Mesenteric fat pad (tissue), 1 donor: ENCODE measurements at places on chromosomes 12 and 14. TPM values are rescaled to one million over a fixed set of nuclear protein-coding genes. Genes with fewer than 3 reads are reported as not detected.

Gene JAG2
- 25.1 TPM for total RNA-seq

Gene LAG3
- 1.3 TPM for total RNA-seq

GRCh38 chr12:52749827-52750226, 27.3 kb downstream of the KRT76 start:
- no peak for DNase-seq

DNA sequence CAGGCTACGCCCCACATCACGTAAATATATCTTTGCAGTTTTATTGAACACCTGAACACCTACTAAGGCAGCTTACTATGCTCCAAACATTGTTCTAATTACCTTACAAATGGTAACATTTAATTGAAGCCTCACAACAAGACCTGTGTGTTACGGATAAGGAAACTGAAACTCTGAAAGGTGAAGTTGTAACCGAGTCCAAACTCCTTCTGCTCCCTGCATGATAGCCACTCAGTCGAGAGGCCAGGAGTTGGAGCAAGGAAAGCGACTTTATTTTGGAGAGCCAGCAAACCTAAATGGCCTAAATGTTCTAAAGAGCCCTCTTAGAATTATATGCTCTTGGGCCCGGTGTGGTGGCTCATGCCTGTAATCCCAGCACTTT, 12.6 kb upstream of the TRPV4 start:
- no peak for DNase-seq

Gene BATF
- 8.1 TPM for total RNA-seq

DNA sequence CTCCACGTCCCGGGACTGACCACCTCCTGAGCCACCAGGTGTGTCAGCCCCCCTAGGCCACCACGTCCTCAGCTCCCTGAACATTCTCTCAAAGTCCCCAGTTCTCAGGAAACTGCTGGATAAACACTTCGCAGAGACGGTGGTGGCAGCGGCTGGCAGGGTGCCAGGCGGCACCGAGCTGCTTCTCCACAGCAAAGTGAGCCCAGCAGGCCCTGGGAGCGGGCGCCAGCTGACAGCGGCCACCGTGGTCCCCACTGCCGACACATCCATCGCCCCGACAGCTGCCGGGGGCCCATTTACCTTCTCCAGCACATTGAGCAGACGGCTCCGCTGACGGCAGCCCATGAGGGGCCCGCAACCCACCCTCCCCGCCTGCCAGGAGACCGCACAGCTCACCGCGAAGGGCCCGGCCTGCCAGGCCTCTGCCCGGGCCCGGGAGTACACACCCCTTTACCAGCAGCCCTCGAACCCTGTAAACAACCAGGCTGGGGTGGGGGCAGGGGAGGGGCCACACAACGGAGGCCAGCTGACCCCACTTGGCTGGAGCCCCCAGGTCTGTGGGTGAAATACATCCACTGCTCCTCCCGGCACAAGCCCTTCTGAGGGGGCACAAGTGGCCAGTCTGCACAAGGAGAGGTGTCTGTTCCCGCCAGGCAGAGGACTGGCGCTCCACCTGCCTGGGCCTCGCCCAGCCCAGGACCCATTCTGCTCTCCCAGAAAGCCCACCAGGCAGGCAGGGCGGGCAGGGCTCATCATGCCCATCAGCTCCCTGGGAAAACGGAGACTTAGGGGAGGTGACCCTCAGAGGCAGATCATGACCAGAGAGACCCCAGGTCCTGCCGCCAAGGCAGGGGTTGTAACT, 10.5 kb downstream of the AKT1 start:
- no peak for DNase-seq

- DNase-seq: no peak
These were observed 31.8 kb upstream of the MIS18BP1 start for GRCh38 chr14:45284802-45285201.

Gene PLEK2
- total RNA-seq: 0.64 TPM
